AG10803 (cell line): ENCODE measurements at places on chromosomes 6 and 20.
A peak's percentile ranks its signal among the peaks of the same experiment; 100 is the strongest.

DNA sequence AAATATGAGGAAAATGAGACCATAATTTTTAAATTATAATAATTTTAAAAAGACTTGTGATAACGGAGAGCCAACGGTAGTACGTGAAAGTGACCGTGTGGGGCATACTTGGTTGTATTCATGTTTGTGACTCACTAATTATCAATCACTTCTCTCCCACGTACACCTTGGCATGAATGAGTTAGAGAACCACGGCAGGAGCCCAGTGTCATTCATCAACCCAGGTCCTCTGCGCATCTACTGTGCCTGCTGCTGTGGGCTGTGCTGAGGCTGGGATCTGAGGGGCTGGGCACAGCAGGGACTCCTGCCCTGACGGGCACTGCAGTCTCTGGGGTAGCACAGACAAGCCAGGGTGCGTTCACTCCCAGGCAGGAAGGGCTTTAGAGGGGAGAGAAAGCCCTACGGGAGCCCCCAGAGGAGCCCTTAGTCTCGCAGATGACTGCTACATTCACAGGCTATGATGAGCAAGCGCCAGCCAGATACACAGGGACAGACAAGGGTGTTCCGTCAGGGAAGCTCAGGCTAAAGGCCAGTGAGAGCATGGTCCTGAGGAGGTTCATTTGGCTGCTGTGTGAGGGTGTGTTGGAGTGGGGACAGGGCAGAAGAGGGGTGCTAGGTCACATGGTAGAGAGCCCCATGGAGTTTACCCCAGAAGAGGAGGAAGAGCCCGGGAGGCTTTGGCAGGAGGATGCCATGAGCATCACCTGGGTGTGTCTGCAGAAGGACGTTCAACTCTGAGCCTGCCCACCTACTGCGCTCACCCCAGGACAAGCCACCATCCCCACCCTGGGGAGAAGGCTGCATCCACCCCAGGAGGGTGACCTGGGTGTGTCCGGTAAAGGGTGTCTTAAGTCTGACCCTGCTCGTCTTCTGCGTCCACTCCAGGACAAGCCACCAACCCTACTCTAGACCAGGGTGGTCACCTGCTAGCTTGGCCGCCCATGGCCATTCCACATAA is 8.2 kb upstream of the RPS6KA2 start:
- no peak for DNase-seq

DNA sequence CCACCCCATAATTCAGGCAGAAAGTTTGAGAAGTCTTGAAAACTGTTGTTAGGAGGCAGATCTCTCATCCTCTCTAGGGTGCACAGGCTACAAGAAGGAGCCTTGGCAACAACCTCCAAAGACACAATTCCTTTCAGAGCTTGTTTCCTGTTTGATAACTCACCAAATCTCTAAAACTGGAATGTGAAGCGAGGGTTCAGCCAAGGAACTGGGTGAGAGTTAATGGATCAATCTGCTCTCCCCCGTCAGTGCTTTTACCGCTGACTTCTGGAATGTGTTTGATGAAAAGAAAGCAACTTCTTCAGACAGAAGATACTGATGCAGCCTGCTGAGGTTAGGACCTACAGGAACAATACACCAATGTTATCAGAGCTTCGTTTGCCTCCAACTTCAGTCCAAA is 171.8 kb upstream of the BMP2 start:
- DNase-seq, result peak; percentile 13

DNA sequence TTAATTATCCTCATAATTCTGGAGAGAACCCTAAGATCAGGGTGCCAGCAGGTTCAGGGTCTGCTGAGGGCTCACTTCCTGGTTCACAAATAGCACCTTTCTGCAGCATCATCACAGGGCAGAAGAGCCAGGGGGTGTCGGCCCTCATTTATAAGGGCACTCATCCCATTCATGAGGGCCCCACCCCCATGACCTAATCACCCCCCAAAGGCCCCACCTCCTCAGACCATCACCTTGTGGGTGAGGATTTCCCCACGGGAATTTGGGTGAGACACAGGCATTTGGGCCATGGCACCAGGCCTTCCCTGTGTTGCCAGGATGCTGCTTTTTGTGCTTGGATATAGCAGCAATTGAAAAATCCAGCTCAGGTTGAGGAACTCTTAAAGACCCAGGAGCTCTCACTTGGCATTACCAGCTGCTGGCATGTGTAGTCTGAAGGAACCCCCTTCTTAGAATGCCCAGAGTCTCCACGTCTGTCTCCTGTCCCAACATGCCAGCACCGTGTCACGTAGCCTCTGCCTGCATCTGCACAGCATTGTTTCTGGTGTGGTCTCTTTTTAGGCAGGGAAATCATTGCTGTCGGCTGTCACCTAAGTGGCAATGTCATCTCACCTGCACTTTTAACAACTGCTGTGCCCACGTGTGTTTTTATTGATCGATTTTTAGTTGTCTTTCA is 71.5 kb downstream of the RPP40 start:
- DNase-seq, result no peak

DNA sequence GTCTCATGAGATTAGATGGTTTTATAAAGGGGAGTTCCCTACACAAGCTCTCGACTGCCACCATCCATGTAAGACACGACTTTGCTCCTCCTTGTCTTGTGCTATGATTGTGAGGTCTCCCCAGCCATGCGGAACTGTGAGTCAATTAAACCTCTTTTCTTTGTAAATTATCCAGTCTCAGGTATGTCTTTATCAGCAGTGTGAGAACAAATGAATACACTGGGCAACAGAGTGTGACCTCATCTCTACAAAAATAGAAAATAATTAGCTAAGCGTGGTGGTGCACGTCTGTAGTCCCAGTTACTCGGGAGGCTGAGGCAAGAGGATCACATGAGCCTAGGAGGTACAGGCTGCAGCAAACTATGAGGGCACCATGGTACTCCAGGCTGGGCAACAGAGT is 51.3 kb downstream of the MDN1 start:
- DNase-seq, result no peak

DNA sequence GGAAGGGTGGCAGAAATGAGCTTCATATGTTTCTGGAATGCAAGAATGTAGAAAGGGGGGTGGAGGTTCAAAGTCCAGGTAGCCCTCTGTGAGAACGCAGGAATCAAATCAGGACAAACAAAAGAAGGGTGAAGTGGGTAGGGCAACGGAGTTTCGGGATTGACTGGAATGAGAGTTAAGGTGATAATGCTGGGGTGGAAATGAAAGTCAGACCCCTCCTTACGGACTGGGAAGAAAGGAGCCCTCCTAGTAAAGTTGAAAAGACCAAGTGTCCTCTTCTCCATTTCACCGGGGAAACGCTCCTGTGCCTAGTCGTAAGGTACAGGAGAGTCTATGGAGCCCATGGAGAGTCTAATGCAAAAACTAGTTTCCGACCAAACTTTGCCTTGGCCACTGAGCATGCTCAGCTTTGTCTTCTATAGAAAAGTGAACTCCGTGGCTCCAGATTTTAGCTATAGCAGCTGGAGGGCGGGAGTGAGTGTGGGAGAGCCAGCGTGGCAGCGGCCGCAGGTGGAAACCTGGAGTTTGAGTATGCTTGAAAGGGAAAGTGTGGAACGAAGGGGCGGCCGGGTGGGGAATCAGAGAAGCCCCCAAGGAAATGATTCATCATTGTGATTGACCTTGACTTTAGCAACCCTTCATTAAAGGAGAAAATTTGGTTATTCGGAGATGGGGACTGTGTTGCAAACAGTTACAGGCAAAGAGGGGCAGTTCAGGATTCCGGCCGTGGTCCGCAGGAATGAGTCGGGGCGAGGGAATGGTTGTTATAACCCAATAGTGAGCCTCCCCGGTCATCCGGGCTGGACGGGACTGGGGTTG is 1.3 kb upstream of the LRRC1 start:
- DNase-seq, result no peak

- DNase-seq, result peak; percentile 40
These were observed 166.5 kb downstream of the SOBP start for GRCh38 chr6:107656401-107656800.

DNA sequence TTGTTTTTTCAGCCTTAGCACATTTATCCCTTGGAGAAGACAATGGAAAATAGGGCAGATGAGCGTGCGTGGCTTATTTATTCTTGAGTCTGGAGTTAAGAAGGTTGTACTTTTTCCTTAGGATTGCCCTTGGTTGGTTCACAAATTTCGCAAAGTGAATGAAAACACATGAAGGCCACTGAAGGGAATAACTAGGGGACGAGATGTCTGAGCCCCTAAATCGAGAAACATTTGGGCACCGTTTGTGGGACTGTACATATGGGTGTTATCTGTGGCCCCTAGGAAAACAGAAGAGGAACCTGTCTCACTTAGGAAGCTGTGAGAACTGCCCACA is 19.4 kb upstream of the TRIM27 start:
- no peak for DNase-seq

DNA sequence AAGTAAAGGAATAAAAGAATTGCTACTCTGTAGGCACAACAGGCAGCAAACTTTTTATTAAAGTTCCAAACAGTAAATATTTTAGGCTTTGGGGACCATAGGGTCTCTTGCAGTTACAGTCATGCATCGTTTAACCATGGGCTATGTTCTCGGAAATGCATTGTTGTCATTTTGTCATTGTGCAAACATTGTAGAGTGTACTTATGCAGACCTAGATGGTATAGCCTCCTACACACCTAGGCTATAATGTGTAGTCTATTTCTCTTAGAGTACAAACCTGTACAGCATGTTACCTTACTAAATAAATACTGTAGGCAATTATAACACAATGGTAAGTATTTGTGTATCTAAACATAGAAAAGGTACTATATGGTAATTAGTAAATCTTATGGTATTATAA is 54.7 kb downstream of the CDS2 start:
- no peak for DNase-seq

DNA sequence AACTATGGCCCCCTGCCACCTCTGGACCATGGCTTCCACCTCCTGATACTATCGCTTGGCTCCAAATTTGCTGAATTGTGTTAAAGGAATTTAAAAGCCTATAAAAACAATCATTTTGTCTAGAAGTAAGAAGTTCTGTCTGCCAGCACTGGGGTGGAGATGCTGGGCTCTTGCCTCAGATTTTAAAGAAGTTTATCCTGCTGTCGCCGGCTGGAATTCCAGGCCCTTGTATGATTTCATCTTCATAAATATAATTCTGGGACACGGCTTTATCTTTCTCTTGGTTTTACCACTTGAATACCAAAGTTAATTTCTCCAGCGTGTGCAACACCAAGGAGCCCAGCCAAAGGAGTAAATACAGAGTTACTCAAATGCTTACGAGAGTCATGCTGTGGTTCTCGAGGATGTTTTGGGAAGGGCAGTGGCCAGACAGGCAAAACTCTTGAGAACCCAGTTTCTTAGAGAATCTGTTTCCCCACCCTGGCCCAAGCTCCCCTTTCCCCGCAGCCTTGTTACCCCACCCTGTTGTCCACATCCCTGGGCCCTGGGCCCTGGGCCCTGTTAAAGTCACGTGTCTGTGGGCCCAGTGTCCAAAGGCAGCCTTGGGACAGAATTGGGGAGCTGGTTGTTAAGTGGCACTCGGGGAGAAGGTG is 31.9 kb downstream of the C6orf89 start:
- DNase-seq, result peak; percentile 98

- DNase-seq, result peak; percentile 88
These were observed 137.0 kb upstream of the TNFAIP3 start for GRCh38 chr6:137729866-137730629.

- DNase-seq, result no peak
These were observed 82.9 kb downstream of the SCML4 start for GRCh38 chr6:107741191-107741680.

DNA sequence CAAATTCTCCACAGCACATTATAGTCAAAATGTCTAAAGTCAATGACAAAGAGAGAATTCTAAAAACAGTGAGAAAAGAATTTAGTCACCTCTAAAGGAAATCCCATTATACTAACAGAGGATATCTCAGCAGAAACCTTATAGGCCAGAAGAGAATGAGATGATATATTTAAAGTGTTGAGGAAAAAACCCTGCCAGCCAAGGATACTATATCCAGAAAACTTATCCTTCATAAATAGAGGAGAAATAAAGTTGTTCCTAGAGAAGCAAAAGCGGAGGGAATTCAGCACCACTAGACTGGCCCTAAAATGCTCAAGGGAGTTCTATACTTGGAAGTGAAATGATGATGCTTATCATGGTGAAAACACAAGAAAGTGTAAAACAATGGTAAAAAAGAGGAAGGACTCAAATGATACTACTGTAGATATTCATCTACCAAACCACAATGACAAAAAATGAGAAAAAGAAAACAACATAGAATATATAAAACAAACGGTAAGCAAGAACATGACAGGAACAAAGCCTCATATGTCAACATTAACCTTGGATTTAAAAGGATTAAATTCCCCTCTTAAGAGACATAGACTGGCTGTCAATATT is 16.7 kb downstream of the GPRC6A start:
- no peak for DNase-seq

DNA sequence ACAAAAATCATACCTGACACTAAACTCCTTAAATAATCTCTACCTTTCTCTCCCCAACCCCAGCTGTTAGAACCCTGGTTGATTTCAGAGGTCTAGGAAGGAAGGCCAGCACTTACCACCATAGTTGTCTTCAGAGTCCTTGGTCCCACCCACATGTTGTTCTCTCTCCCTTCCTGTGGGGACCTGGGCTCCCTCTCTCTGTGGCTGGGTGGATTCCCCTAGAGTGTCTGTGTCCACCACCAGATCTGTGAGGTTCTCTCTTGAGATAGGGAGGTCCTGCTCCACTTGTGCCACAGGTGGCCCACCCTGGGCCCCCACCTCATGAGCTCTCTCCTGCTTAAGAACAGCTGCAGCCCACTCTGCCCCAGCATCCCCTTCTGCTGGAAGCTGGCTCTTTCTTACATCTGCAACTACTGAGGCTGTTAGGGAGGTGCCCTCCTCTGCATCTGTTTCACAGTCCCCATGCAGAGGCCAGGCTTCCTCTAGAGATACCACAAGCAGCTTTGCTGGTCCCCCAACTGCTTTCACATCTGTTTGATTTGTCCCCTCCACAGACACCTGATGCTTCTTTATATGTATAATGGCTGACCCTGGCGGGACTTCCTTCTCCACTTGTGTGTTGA is 5.2 kb downstream of the MDC1 start:
- no peak for DNase-seq

DNA sequence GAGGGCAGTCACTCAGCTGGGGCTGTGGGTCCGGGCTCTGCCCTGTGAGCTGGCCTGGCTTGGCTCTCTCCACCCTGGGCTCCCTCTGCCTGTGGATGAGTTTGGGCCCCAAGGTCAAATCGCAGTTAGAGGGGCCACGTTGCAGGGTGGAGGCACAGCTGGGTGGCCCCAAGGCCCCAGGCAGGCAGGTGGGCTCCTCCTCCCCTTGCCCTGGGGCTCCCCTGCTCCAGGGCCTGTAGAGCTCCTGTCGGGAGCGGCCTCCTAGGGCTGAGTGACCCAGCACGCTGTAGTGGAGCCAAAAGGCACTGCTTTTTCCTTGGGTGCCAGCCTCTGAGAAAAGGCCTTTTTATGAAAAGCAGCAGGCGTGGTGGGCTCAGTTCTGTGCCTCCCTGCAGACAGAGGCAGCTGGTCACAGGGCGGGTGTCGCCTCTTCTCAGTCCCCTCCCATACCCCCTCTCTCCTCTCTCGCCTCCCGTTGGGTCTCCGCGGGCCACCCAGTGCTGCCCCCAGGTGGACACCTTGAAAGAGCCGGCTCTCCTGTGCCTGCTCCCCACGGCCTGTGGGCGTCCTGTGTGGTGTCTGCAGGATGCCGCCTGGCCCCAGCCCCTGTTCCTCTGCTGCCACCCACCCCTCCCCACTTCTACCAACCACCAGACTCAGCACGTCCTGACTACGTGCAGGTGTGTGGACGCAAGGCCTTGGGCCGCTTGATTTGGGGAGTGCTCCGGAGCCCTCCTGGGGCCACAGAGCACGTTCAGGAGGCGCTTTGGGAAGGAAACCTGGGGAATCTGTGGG is 13.2 kb downstream of the SS18L1 start:
- DNase-seq, result peak; percentile 37
